Iris pigment epithelial cell (primary cell): ENCODE measurements at places on chromosomes 4 and X.
A peak's percentile ranks its signal among the peaks of the same experiment; 100 is the strongest.

DNA sequence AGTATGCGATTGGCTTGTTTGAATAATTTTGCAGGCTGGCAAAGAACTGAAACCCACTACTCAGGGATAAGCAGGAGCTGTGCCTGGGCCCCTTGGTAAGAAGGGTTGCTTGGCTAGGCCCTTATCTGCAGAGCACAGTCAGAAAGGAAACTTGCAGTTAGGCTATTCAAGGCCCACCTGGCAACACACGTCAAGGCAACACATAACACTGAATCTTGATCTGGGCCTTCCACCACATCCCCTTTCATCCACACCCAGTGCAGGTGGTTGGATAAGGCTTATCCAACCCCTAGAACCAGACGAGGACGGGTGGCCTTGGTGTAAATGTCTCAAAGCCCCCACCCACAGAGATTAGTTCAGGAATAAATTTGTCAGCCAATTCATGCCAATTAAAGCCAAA is 72.8 kb upstream of the NEIL3 start:
- DNase-seq = no peak

- no peak for DNase-seq
Observed at GRCh38 chrX:133783274-133783673, 202.1 kb downstream of the GPC3 start.

DNA sequence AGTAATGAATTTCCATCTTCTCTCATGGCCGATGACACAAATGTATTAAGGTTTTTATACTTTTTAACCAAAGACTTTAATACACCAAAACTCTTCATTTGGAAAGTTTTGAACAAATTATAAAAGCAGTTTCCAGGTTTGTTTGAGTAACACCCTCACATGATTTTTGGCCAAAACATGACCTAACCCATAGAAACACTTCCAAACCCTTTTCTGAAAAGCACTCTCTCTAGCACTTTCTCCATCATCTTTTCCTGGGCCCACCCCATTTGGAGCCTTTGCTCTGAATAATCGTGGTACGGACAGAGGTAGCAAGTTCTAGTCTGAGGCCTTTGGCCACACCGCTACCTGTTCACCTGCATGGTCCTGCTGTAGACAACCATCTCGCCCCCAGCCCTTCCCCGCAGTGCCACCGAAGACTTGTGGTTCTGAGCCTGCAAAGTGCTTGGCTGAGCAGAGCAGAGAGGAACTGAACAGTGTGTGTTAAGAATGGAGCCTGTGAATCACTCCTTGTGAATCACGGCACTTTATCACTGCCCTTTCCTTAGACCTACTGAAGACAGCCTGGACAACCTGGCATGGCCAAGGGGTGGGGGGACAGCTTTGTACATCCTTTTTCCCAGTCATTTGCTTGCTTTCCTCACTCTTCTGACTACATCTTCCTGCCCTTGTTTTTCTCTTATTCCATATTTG is 181.8 kb downstream of the PTTG2 start:
- peak; percentile 79 for DNase-seq

GRCh38 chrX:101430457-101431078 is 22.5 kb downstream of the HNRNPH2 start:
- DNase-seq = peak; percentile 67

DNA sequence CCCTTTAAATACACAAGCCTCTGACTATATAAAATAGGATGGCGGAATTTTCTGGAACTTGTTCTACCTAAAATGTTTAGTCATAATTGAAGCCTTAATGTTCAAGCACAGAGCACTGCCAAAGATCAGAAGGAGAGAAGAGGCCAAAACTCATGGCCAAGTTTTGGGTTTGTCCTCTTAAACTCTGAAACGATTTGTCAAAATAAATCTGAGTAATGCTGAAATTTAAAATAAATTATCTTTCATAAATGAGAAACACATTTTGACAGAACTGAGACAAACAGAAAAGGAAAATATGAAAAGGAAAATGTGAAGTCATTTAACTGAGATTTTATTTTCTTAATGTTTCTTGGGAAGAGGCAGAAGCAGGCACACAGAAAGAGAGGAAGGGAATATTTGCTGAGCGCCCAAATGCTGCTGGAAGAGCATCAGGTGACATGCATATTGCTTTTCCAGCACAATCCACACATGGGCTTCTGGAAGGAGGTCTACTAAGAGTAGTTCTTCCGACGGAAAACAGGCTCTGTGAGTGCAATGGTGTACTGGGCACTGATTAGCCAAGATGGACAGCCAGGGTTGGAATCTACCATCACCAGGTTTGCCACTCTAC is 47.4 kb upstream of the ZNF518B start:
- no peak for DNase-seq

- DNase-seq = peak; percentile 80
Observed at GRCh38 chr4:32140636-32141035, 1420.5 kb downstream of the PCDH7 start.

DNA sequence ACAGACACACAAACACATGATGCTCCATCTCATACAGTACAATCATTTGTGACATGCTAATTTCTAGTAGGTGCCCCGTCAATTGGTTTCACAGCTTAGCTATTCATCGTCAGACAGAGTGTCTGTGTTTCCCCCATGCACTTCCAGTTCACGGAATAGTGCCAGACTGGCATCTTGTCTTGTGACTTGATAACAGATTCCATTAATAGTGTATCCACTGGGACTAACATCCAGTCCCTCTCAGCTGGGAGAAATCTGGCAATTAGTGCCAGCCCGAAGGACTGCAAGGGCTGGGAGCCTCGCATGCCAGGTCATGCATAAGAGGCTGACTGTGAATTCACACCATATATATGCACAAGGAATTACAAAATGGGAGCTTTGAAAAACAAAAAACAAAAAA is 20.2 kb upstream of the GATB start:
- DNase-seq = no peak

DNA sequence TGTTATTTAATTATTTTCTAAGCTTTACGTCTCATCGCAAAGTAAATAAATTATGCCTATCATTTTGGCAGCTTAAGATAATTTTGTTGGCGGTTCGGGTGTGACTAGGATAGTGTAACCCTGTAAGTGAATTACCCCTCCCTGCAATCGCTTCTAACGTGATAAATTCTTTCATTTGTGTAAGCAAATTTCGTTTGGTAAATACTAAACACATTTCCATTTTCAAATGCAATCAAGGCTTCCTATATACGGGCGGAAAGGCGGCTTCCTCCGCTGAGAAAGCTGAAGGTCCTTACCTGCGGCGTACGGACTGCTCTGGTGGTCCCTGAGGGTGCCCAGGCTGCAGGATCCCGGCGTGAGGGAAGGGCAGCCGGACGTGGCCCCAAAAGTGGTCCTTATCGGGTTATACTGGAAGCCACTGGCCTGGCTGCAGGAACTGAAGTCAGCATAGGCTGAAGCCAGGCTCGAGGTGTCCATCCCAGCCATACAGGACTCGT is 403 bp downstream of the PHOX2B start:
- DNase-seq = no peak

GRCh38 chr4:64895031-64895430 is 485.8 kb upstream of the TECRL start:
- no peak for DNase-seq

DNA sequence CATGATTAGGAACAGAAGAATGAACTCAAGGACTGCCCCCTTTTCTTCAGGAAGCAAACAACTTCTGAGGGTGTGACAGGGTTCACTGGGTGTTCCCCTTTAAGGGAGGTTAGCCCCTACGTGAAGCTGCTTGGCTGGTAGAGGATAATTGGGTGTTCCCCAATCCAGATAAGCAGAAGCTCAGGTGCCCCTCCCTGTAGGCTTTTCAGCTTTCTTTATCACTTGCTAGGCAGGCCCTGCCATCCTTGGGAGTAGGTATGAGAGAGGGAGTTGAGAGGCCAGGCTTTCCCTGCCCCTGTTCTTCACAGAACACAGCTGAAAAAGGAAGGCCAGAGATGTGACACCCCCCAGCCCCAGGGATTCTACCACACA is 44.2 kb downstream of the RTL9 start:
- DNase-seq = no peak

- DNase-seq = no peak
Observed at GRCh38 chr4:138428611-138429010, 186.5 kb upstream of the SLC7A11 start.

GRCh38 chrX:131264053-131264452 is 25.1 kb downstream of the IGSF1 start:
- DNase-seq = no peak

- peak; percentile 52 for DNase-seq
Observed at GRCh38 chr4:125765941-125766340, 451.2 kb downstream of the FAT4 start.

DNA sequence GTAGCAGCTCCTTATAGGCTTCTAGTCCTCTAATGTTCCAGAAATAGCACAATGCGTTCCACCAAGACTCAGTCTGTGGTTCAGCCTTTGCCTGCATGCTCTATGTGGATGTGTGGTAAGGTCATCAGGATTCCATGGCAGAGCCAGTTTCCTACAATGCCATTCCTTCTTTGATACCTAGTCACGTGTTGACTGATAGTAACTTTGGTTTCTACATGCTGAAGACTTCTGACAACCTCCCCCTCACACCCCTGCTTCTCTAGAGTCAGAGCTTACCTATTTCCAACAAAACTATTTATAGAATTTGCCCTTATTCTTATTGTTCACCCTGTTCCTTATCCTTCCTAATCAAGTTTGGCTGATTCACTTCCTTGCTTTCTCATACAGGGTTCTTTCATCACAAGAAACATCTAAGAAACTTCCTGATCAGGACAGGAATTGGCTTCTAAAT is 81.1 kb downstream of the CT47B1 start:
- peak; percentile 65 for DNase-seq

GRCh38 chr4:74219240-74219639 is 61.3 kb downstream of the MTHFD2L start:
- no peak for DNase-seq

GRCh38 chrX:31483336-31483735 is 411.5 kb upstream of the FTHL17 start:
- DNase-seq = peak; percentile 81

GRCh38 chr4:40812386-40812785 is 62.6 kb downstream of the NSUN7 start:
- DNase-seq = peak; percentile 88

- DNase-seq = peak; percentile 93
Observed at GRCh38 chr4:176185051-176185450, 10.3 kb downstream of the SPATA4 start.

GRCh38 chr4:81606801-81607501 is 135.2 kb upstream of the RASGEF1B start:
- DNase-seq = no peak

- no peak for DNase-seq
Observed at GRCh38 chrX:11257290-11257689, 35.9 kb upstream of the AMELX start.

GRCh38 chrX:132369617-132370326 is 119.1 kb downstream of the MBNL3 start:
- no peak for DNase-seq

DNA sequence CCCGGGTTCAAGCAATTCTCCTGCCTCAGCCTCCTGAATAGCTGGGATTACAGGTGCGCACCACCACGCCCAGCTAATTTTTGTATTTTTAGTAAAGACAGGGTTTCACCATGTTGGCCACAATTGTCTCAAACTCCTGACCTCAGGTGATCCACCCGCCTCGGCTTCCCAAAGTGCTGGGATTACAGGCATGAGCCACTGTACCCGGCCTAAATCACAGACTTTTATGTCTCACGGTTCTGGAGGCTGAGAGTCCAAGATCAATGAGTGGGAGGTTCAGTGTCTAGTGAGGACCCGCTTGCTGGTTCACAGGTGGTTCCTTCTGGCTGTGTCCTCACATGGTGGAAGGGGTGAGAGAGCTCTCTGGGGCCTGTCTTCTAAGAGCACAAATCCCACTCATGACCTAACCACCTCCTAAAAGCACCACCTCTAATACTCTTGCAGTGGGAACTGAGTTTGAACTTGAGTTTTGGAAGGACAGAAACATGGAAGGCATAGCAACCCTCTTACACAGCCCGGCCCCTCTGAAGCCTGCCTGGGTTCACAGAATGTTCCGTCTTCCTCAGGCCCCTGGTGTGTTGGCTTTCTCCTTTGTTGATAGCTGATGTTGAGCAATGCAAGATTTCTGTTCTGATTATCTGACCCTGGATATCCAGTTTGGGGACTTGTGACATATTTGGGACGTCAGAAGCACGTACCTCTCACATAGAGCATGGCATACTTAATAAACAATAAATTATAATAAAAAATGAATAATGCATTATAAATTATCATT is 1.9 kb upstream of the AKAP17A start:
- no peak for DNase-seq

DNA sequence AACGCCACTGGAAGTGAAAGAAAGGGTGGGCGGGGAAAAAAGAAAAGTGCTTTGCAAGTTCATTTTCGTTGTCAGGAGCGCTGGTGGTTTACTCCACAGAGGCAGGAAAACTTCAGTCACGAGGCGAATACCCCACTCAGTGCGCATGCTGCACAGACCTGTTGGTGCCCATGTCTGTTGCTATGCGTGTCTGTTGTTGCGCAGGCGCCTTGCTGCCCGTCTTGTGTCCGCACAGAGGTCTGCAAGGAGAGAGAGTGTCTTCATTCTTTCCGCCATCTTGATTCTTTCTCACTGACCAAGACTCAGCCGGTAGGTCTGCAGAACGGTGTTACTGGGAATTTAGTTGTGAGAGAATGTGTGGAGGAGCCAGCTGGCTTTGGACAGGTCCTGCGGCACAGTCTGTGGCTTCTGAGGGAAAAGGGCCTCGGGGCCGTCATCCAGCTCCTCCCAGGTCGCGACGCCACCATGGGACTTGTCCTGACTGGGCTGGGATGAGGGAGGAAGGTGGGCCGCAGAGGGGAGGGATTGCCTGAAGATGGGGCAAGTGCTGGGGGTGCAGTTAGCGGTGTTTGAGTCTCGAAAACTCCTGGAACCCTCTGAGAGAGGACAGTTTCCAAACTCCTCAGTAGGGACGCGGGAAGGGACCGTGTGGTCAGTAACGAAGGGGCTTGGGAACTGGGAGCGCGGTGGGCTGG is at the start of gene PAGE2:
TSS of gene PAGE2 (plus strand) at position 224 of the 695 bp plus-strand sequence. CDS start 1,003 bp downstream, outside the sequence.
- DNase-seq = no peak

- no peak for DNase-seq
Observed at GRCh38 chr4:128155231-128155855, 94.2 kb downstream of the LARP1B start.

DNA sequence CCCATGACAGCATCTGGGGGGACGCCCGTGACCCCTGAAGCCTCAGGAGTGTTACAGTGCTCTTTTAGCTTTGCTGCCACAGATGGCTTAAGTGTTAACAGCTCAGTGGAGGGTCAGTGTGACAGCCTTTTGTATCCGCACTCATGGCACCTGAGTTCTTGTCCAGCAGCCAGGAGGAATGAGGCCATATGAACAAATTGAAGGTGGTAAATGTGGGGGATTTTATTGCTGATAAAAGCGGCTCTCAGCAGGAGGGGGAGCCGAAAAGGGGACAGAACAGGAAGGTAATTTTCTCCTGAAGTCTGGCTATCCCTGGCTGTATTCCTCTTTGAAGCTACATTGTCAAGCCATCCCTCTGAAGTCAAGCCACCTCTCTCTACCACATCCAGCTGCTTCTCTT is 441.0 kb downstream of the RAPGEF2 start:
- DNase-seq = no peak

- no peak for DNase-seq
Observed at GRCh38 chr4:8769645-8770517, 101.8 kb downstream of the HMX1 start.

GRCh38 chr4:89724716-89725115 is 112.2 kb downstream of the SNCA start:
- DNase-seq = peak; percentile 83
